ENCODE measurements at places on chromosomes 5 and 9.

GRCh38 chr5:177600508-177601018, 631 bp downstream of the B4GALT7 start:
- DNase-seq = no peak

- no peak for DNase-seq
Measured at GRCh38 chr5:76787237-76787636, 31.6 kb upstream of the F2RL1 start.

DNA sequence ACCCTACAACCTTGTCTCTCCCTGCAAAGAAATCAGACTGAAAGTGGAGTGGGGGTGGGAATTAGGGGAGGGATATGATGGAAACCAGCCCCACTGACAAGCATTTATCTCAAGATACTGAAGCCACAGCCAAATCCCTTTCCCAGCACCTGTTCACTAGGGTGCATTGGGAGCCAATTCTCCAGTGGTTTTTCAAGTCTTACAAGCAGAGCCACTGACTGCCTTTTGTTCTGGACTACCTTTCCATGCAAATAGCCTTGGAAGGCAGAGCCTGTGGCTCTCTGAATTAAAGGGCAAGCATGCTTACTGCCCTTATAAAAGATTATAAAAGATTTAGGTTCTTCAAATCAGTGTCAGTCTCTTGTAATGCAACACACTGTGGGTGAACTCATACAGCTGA, 8.8 kb upstream of the GGTA1 start:
- DNase-seq = no peak

GRCh38 chr5:135218790-135219568, 180.1 kb downstream of the MACROH2A1 start:
- no peak for DNase-seq

- DNase-seq = no peak
Measured at GRCh38 chr5:56700711-56701110, 114.6 kb upstream of the MAP3K1 start.

DNA sequence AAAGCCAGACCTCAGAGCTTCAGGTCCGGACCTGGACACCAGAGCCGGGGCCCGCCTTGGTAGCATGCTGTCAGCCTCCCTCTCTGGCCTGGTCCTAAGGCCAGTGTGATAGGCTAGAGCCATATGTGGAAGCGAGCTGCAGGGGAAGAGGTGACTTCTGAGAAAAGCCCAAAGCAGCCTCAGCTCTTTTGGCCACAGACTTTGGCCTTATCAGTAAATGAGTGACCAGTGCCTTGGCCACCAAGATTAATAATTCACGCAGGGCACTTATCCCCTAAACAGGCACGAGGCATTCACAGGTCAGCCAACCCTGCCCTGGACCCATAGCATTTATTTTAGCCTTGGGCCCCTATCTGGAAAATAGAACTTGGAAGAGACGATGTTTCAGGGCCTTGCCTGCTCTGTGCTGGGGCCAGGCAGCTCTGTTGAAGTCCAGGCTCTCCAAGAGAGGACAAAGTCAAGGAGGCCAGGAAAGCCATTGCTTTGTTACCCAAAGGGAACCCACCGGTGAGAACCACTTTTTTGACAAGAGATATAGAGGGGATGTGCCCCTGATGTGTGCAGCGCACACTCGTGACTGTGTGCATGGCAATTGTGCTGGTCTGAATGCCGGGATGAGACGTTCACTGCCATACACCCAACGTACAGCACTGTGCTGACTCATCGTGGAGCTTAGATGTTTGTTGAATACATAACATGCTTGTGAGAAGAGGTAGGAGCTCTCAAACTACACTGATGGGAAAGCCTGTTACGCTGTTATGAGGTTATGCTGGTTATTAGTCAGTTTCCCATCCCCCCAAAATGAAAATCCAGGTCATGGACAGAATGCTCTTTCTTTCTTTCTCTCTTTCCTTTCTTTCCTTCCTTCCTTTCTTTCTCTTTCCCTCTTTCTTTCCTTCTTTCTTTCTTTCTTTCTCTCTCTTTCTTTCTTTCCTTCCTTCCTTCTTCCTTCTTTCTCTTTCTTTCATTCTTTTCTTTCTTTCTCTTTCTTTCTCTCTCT, 5.0 kb upstream of the SLC34A1 start:
- no peak for DNase-seq

DNA sequence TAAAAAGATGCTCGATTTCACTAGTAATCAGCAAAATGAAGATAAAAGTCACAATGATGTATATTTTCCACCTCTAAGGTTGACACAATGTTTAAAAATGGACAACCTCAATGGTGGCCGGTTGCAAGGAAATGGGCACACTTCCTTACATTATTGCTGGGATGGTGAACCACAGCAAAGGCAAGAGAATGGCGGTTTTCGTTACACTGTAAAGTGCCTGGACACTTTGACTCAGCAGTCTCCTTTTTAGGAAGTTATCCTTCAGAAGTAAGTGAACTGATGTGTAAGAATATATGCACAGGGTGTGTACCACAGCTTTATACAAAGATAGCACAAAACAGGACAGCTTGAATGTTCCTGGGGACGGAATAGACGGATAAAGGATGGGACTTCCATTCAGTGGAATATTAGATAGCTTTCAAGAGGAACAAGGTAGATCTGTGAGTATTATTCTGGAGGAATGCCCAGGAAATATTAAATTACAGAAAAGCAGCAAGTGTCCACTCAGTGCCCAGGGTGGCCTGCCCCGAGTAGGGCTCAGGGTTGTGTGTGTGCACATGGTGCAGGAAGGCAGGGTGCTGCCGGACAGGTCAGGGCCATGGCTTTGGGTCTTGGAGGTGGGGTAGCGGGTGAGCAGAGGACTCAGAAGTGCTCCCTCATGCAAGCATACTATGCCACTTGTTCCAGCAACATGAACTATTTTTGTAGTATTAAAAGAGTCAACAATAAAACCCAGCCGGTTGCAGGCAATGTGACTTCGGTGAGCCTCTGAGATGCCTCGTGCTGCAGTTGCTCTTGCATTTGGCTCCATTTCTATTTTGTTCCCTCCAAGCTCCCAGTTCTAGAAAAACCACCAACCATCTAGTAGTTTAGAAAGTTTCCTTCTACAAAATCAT, 24.5 kb downstream of the GADD45G start:
- no peak for DNase-seq

DNA sequence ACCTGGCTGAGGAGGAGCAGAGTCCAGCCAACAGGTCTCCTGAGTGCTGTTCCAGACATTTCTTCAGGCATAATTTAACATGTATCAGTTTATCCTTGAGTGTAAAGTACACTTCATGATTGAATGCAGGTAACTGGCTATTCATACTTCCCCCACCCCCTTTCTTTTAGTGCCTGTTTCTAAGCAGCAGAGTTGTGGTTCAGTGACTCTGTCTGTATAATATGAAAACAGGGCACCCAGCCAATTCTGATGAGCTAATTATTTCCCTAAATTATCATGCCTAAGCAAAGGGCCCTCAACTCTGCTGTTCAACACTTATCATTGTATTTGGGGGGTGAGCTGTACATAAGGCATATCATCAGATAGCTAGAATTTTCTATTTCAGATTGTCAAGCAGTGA, 51.9 kb upstream of the ZSWIM6 start:
- no peak for DNase-seq

GRCh38 chr5:139293202-139293506, 386 bp upstream of the MATR3 start:
- DNase-seq = no peak

GRCh38 chr9:113569472-113570060, 106.0 kb downstream of the RGS3 start:
- DNase-seq = no peak

- no peak for DNase-seq
Measured at GRCh38 chr5:93790401-93790800, 49.0 kb upstream of the POU5F2 start.

GRCh38 chr9:976943-977837, 735 bp downstream of the DMRT3 start:
- no peak for DNase-seq

- DNase-seq = no peak
Measured at GRCh38 chr9:91677331-91677730, 253.7 kb upstream of the NFIL3 start.

DNA sequence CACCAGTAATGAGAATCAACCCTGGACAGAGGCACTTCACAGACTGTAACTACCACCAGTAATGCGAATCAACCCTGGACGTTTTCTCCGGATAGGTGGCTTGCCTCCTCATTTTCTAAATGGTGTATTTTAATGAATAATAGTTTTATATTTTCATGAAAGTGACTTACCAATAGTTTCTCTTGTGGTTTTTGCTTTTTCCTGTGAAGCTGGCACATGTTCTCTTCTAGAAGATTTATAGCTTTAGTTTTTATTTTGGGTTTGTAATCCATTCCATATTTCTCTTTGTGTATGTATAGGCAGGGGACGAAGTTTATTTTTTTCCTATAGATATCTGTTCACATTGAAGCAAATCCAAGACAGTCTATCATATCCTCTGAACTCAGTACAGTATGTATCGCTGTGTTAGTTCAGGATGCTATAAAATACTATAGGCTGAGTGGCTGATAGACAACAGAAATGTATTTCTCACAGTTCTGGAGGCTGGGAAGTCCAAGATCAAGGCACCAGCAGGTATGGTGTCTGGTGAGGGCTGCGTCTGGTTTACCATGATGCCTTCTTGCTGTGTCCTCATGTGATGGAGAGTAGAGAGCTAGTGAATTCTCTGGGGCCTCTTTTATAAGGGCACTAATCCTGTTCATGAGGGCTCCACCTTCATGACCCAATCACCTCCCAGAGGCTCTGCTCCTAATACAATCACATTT, 46.5 kb upstream of the GADD45G start:
- DNase-seq = no peak

DNA sequence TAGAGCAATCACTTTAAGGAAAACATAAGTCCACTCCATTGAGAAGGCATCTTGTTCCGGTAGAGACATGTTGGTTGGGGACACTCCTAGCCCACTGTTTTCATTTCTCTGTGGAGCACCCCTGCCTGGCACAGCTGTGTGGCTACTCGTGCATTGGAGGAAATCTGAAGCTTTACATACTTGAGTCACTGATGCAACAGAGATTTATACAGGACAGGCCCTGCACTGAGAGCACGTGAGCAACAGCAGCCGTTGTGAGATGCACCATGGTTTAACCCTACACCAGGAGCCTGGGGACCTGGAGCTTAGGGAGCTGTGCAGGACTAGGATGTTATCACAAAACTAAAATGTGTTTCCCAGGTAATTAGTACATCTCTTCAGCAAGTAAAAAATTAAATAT, 230.7 kb upstream of the IRX1 start:
- DNase-seq = no peak

GRCh38 chr5:139212906-139213305, 14.7 kb upstream of the SIL1 start:
- DNase-seq = no peak

DNA sequence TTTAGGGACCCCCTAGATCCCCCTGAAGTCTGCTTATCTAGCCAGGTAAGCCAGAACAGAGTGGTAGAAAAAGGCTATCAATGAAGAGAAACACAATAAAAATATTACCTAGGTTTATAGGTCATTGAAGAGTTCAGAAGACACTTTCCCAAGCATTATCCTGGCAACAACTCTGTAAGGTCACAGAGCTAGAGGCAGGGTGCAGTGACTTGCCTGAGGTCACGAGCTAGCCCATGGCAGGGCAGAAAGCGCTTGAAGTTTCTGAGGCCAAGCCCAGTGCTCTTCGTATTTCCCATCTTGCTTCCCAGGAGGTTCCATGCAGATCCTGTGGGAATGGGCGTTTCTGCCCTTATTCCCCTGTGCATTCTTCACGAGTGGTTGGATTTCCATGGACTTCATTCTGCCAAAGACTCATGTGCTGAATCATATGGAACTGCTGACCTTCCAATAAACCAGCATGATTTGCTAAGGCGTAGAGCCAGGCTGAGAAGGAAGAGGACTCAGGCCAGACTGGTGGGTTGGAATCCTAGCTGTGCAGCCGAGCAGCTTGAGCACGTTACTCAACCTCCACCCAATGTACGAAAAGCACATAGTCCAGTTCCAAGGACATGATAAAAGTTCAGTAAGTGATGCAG, 22.1 kb downstream of the TRMO start:
- no peak for DNase-seq

Data from D721Med (cell line).